Suprapubic skin (tissue), 4 donors: ENCODE measurements at places on chromosomes 1 and 21. TPM values are rescaled to one million over a fixed set of nuclear protein-coding genes. Genes with fewer than 3 reads are reported as not detected.

DNA sequence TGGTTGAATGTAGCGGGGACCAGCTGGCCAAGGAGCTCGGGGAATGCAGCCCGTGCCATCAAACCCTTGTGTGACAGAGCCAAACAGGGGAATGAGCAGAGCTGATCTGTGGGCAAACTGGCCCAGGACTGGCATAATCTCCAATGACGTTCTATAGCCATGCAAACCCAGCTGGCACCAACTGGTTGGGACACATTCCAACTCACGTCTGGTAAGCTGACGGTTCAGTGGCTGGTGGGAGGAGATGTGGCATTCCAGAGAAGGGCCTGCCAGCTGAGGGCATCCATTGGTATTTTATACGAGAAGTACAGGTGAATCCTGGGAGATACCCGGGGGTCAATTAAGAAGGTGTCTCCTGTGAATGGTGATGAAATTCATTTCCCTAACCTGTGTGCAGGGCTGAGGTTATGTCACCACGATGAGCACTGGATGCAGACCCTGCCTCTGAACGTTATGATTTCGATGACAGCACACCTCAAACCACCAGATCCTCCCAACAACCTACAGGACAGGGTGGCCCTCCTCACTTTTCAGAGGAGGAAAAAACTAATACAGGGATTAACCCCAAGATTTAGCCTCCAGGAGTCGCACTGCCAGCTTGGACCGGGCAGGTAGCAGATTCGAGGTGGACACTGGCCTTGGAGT is 39.0 kb upstream of the RUNX3 start:
- no peak overlapping the region for H3K4me3 ChIP-seq
- H3K4me1 ChIP-seq, result peaks cover 6% of the 10 kb centered on the region
- no peaks in the 10 kb centered on the region for H3K36me3 ChIP-seq
- H3K27ac ChIP-seq, result no peak overlapping the region
- peaks cover 41% of the 10 kb centered on the region for H3K27me3 ChIP-seq

DNA sequence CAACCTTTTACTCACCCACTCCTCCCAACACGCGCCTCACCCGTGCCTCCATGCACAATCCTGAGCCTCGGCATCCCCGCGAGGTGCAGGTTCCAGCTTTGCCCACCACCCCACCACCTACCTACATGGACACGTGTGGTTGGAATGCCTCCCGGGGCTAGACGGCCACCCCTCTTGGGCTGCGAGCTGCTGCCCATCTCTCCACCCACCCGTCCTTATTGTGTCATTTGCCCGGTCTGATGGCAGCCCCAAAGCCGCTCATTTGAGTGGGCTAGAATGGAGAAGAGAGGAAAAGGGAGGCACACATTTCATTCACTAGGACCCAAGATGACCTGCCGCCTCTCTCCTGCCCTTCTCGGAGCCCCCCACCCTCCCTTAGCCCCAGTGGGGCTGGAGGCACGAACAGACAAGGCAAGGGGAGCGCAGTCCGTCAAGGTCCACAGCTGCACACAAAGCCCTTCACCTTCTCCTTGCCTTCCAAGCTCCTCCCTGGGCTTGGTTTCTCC is 785 bp downstream of the ZNF697 start:
- peak overlapping the region; percentile 72 for H3K27ac ChIP-seq
- H3K36me3 ChIP-seq, result no peaks in the 10 kb centered on the region
- H3K4me1 ChIP-seq, result peaks cover 21% of the 10 kb centered on the region
- no peaks in the 10 kb centered on the region for H3K27me3 ChIP-seq
- peak overlapping the region; percentile 61 for H3K4me3 ChIP-seq

DNA sequence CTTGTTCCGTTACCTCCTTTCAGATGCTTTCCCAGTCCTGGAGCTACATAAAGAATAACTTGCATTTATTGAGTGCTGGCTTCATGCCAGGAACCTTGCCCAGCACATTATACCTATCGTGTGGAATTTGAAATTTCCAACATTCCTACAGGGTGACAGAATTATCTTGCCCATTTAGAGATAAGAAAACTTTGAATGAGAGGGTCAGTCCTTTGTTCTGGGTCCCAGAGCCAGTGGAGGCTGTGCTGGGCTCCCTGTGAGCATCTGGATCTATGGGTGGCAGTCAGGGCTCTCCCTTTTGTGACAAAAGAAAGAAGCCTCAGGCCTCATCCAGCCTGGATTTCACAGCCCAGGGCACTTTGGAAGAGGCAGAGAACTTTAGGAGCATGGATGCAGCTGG is 3.2 kb downstream of the GSTM4 start:
- H3K36me3 ChIP-seq, result peaks cover 9% of the 10 kb centered on the region
- no peaks in the 10 kb centered on the region for H3K27me3 ChIP-seq
- H3K4me1 ChIP-seq, result peaks cover 17% of the 10 kb centered on the region

TMEM51 gene
- total RNA-seq, result 9.3 TPM

- H3K4me3 ChIP-seq, result no peak overlapping the region
- peaks cover 38% of the 10 kb centered on the region for H3K4me1 ChIP-seq
- H3K36me3 ChIP-seq, result no peaks in the 10 kb centered on the region
Observed at GRCh38 chr1:235843461-235843961, 23.2 kb downstream of the LYST start.
